ENCODE measurements at places on chromosomes 1 and 21.
A peak's percentile ranks its signal among the peaks of the same experiment; 100 is the strongest.

DNA sequence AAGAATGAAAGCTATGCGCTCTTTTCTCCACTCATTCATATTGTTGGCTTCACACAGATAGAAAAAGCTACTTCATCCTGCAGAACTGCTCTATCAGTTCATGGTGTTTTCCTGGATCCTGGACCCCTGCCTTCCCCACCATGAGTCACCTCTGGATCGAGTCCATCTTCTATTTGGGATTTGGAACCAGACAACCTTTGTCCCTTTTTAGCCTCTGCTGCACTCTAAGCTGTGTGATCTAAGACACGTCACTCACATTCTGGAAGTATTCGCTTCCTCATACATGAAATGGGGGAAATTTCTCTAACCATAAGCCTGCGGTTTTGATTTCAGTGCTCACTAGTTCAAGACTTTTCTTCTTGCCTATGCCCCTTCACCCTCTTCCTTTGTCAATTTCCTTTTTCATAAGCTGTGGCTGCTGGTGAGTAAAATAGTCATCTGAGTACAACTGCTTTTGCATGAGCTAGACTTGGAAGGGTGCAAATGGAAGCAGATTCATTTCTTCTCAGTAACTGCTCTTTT lies 14.1 kb upstream of the DEGS1 start:
- no peak for DNase-seq

- DNase-seq = no peak
Observed at GRCh38 chr1:222020553-222020952, 278.7 kb upstream of the DUSP10 start.

GRCh38 chr1:89873770-89874169 lies 52.9 kb downstream of the LRRC8D start:
- DNase-seq = no peak

DNA sequence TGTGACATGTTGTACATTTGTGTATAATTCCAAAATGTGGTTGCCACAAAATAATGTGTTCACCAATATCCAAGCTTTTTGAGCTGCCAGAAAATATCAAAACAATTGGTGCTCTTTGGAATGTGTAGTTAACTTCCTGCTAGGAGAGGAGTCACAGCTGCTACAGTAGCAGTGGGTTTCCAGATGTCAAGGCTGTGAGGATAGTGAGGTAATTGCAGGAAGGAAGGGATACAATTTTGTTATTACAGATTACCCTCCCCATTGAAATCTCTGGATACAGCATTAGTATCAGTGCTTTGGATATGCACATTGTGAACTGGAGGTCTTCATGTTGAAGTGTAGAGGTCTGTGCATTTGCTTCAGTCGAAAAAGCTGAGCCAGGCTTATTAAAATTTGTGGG lies 253.2 kb downstream of the PTPRC start:
- no peak for DNase-seq

DNA sequence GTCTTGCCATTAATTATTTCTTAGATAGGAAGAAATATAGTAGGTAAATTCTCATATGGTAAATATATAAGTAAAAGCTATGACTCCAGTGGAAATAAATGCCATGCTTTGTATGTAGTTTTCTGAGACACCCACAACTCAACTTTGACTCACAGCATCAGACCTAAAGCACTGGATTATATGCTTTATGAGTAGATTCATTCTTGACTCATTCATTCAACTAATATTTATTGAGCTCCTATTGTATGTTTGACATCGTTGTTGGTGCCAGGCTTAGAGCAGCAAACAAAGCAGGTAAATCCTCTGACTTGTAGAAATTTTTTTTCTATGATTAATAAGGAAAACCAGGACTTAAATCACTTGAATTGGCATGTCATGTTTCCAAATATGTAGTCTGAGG lies 211.4 kb downstream of the PTPRC start:
- no peak for DNase-seq

DNA sequence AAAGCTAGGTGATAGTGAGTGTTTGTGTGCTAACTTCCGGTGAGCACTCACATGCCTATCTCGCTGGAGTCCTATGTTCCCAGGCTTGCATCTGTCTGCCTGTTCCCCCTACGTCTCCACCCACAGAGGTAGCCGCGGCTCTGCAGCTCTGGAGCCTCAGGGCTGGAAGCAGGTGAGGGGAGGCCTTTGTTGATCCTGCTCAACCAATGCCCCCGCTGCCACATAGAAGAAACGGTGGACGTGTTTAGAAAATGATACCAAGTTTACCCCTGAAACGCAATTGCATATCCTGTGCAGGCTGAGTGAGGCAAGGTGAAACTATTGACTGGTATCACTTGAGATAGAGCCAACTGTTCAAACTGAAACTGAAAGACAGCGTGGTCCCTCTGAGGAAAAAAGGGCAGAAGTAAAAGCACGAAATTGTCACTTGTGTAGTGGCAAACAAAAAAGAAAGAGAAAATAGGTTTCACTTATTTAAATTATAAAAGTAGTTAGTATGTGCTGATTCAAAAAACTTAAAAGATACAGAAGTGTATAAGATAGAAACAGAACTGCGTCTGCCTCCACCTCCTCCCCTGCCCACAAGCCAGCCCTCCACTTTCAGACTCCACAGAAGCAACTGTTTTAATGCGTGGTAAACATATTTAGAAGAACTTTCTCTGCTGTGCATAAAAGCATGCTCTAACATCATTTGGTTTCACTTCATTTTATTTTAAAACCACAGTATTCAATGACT lies 38.6 kb upstream of the ETS2 start:
- DNase-seq = peak; percentile 55

DNA sequence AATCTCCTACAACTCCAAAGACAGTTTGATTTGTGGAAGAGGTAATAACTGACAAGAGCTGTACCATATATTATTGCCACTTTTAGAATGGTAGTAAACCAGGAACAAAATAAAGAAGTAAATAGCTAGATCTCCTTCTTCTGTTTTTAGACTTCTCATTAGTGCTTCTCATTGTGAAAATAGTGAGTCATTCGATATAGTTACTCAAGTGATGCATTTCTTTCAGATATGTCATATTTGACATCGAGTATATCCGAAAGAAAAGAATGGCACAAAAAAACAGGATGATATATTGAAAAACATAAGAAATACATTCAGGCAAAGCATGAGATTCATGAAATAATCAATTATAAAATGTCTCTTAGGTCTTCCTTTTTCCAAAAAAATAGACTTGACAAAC lies 1346.1 kb downstream of the BRINP3 start:
- DNase-seq = no peak

- no peak for DNase-seq
Observed at GRCh38 chr1:185348985-185349384, 31.9 kb upstream of the IVNS1ABP start.

- no peak for DNase-seq
Observed at GRCh38 chr21:36700295-36700970, 1.5 kb downstream of the SIM2 start.

- DNase-seq = no peak
Observed at GRCh38 chr1:57820356-57821095, 396.7 kb upstream of the DAB1 start.

DNA sequence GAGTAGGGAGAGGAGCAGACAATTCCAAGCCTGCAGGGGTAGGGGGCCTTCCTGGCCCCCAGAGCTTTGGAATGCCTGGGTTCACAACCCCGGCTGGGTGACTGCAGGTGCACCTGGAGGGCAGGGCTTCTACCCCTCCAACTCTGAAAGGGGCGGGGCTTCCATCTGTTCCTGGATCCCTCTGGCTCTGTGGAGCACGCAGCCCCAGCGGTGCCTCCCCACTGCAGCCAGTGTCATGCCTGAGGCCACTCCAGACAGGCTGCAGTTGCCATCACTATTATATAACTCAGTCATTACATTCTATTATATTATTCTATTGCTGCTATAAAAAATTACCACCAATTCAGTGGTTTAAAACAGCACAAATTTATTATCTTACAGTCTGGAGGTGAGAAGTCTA lies 12.5 kb upstream of the FNBP1L start:
- DNase-seq = no peak

DNA sequence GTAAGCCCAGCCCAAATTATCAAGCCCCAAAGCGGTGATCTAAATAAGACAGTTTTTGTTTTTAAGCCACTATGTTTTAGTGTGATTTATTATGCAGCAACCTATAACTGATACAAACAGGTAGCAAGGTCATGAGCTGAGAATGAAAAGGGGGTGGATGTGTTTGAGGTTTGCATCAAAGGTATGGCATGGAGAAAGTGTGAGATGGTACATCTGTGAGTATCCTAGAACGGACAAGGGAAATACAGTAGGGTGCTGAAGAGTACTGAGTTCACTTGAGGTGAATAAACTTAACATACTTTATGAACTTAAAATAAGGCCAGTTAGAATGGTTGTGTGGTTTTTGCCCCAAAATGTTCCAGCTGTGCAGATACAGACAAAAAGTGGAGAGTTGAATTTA lies 286.0 kb upstream of the B3GALT2 start:
- DNase-seq = no peak

GRCh38 chr21:41805643-41806042 lies 38.8 kb upstream of the RIPK4 start:
- DNase-seq = no peak

DNA sequence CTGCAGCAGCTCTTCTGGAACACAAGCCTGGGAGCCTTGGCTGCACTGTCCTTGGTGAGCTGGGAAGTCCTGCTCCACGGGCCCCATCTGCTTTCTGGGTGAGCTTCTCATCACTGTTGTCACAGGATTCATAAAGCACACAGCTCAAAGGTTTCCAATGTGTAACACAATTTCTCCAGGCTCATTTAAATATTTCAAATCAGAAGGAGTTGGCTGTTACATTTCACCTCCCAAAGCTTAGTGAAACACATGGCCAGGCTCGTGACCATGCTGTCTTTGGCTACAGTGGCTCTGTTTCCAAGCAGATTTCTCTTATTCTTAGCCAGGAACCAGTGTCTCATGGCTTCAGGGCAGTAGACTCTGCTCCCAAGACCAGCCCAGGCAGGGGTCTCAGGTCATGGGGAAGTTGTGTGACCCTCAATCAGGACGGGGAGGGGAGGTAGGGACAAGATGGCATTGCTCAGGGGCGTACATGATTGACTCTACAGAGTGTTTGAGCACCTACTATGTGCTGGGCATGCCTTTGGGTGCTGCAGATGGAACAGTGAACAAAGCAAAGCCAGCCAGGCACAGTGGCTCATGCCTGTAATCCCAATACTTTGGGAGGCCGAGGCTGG lies 353.0 kb downstream of the NPHP4 start:
- DNase-seq = no peak

- DNase-seq = no peak
Observed at GRCh38 chr1:94989398-94989797, 62.5 kb upstream of the CNN3 start.

DNA sequence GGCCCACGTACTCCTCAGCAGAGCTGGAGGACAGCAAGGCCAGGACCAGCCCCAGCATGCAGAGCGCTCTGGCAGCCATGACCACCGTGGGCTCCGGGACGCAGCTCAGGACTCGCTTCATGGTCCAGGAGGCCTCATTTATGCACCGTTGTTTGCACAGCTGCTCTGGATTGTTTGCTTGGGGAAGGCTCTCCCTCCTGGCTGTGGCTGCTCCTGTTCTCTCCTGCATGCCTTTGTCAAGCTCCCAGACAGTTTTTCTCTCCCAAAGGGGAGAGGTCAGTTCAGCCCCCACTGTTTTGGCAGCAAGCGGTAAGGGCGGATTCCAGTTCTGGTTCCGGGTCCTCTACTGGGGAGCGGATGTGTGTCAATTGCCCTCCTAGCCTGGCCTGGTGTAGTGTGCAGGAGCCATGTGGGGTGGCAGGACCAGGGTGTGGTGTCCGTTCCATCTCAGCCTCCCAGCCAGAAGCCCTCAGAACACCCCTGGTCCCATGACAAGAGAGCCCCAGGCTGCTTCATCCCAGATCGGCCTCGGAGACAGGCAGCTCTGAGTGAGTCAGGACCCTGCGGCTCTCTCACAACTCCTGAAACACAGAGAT lies at the start of gene TFF3:
TSS of gene TFF3 (minus strand) at position 114 of the 596 bp plus-strand sequence. CDS start at position 79, 35 bp downstream.
- DNase-seq = no peak

- DNase-seq = no peak
Observed at GRCh38 chr1:221557013-221557412, 184.9 kb downstream of the DUSP10 start.

DNA sequence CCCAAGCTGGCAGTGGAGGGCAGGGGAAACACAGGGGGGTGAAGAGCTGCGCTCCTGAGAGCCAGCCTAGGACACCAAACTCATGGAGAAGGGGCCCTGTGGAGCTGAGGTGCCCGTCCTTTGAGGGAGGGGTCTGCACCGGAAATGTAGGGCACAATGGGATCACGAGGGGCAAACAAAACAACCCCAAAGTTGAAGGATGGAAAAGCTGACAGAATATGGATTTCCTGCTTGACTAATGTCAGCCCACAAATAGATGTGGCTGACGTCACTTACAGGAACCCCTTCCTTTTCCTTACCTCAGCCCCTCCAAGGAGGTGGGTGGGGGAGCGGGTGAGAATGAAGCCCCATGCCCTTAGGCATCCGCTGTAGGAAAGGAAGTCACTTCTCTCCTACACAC lies 110.9 kb downstream of the KCNN3 start:
- peak; percentile 50 for DNase-seq

- DNase-seq = no peak
Observed at GRCh38 chr1:20278692-20279130, 12.0 kb upstream of the VWA5B1 start.

DNA sequence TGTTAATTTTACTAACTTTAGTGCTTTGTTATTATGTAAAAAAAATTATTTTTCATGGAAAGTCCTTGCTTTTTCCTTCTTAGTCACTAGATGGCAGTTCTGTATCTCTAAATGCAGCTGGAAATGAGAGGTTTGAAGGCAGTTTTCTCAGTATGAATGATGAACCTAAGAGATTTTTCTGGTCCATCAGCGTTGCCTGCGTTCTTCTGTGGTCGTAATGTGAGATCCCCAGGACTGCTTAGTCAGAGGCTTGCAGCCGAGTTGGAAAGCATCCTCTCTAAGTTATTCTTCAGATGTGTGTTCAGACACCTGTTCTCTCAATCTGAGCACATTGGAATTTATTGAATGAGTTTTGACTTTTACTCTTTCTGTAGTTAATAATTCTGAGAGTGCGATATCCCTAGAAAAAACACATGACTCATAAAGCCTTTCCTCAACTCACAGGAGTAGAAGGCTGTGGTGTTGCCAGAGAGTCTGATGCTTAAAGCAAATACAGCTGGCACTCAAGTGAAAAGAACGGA lies 99.3 kb downstream of the FMN2 start:
- DNase-seq = no peak

- no peak for DNase-seq
Observed at GRCh38 chr1:9105336-9105867, 23.5 kb downstream of the GPR157 start.

DNA sequence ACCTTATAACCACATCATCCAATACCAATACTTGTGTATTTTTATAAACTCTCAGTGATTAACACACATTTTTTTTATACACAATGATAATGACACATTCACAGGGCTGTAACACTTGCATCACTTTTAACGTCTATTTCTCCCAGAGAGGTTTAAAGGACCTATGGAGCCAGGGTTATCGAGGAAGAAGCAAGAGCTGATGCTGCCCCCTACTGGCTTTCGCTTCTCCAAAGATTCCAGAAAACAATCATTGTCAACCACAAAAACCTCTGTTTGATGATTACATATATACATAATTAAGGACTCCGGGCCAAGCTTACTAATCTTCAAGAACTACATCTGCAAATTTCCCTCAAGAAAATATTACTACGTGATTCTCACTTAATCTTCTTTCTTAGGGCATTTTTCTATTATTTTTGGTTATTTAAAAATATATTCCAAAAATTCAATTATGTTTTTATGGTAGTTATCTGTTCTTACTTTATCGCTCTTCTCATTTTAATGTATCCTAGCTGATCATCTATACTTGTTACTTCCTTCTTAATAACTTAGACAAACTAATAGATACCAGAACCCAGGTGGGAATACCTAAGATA lies 214.5 kb downstream of the VAV3 start:
- DNase-seq = peak; percentile 28

- no peak for DNase-seq
Observed at GRCh38 chr1:235067396-235068157, 61.1 kb downstream of the TOMM20 start.

GRCh38 chr1:178609015-178609414 lies 96.1 kb downstream of the TEX35 start:
- no peak for DNase-seq

All from stimulated activated CD4-positive, alpha-beta T cell treated with anti-CD3 and anti-CD28 coated beads, Interleukin-4, amount 100 ng/mL, for 48 hours (primary cell).